ENCODE measurements at places on chromosomes 3 and 15.

- no peak for DNase-seq
These were observed 10.5 kb downstream of the SHF start for GRCh38 chr15:45177285-45177684.

DNA sequence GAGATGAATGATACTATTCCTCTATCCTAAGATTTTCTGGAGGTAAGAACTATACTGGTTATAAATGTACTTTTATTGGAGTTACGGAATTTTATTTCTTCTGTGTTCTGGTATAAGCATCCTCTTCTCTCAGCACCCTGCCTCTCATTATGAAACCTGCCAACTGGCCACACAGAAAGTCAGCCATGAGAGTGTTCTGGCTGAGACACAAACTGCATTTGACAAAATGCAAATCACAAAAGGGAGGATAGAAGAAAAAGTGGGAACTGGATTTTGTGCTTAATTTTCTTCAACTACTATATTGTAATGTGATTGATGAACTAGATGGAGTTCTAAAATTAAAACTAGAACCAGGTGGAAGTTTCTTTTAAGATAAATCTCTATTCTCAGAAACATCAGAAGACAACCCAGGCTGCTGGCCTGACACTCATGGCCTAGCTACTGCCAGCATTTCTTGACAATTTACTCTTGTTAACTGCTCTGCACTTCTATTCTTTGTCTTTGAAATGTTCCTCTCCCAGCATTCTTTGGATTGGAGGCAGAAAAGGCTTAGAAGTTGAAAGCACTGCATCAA lies 143.1 kb downstream of the WDR76 start:
- no peak for DNase-seq

DNA sequence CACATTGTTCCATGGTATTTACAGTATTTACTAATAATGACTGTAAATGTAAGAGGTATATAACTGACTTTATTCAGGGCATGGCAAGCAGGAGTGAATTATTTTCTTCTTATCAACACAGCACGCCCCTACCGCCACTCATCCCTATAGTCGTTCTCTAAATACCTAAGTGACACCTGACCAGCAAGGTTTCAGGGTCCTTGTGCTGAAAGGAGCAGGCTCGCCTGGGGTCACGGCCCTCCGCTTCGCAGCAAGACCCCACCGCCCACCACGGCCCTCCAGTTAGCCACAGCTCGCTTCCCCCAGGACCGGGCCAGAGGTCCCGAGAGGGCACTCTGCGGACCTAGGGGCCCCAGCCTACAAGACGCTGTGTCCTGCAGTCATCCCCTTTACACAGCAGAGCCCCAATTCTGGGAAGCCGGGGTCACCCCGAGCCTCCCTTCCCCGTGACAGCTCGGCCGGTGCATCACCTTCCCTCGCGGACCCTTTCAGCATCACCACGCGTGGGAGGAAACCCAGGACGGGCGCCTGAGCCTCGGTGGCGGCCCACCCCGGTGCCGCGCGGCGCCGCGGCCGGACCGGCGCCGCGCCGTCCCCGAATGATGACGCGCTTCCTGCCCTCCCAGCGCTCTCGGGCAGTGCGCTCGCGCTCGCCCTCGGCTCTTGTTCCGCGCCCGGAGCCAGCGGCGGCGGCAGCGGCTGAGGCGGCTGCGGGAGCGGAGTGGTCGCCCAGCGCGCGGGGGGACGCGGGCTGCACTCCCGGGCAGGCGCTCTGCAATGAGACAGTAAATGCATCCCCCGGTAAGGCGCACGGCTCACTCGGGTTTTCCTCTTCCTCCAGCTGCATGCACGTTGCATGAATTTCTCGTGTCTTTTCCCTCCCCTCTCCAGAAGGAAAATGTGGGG lies 225.1 kb upstream of the C2CD4B start:
- DNase-seq = peak; percentile 41

DNA sequence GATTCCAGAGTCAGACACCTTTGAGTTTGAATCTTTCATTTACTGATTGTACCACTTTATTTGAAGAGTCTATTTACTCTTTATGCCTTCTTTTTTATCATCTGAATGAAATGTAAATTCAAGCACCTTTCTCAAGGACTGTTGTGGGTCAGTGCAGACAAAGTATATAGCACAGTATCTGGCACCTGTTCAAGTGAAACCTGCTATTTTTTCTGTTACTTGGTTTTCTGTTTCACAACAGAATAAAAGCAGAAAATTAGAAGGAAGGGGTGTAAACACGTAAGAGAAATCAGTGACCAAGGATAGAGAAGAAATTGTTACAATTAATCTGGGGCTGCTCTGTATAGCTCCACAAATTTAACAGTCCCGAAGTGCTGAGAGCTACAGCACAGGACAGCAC lies 357.4 kb downstream of the RSL24D1 start:
- DNase-seq = no peak

- DNase-seq = no peak
These were observed 4.5 kb downstream of the MYO9A start for GRCh38 chr15:72113347-72114031.

DNA sequence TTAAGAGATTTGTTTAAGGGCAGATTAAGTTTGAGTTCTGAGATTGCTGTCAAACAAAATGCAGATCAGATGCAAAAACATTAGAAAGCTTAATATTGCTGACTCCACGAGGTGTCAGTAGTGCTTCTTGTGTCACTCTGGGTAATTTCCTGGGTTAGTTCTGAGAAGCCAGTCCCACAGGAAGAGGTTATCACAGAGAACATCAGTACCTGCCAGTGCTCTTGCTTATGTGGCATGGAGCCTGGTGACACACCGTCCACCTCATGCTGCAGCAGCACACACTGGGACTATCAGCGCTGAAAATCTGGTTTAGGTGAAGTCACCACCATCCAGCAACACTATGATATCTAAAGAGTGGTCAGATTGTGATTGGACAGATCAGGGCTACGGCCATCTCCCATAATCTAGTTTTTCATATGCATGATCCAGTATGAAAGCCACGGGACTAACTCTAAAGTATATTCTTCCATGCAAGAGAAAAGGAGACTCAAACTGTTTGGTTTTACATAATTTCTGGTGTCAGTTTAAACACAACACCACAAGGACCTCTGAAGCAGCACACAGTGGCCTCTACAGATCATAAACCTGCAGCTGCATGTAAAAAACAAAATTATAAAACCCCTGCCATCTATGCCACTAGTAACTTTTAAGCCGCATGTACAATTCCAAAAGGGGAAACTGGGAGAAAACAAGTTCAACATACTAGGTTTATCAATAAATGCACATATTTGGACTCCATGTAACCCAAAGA lies 36.1 kb upstream of the MYO5C start:
- DNase-seq = peak; percentile 66

GRCh38 chr3:184176377-184177330 lies 2.0 kb downstream of the AP2M1 start:
- no peak for DNase-seq

DNA sequence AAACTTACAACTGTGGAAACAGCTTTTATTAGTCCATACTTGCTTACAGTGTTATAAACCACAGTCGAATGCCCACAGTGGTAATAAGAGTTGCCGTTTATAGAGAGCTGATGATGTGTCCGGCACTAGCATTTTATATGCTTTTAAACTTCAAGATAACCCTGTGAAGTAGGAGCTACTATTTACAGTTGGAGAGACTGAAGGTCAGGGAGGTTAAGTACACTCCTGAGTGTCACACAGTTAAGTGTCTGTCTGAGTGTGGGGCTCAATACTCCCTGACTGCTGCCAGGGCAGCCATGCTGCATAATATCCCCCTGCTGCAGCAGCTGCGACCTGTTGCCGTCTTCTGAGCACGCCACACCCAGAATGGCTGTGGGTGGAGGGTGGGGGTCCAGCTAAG lies 89.9 kb upstream of the TNFAIP8L3 start:
- no peak for DNase-seq

DNA sequence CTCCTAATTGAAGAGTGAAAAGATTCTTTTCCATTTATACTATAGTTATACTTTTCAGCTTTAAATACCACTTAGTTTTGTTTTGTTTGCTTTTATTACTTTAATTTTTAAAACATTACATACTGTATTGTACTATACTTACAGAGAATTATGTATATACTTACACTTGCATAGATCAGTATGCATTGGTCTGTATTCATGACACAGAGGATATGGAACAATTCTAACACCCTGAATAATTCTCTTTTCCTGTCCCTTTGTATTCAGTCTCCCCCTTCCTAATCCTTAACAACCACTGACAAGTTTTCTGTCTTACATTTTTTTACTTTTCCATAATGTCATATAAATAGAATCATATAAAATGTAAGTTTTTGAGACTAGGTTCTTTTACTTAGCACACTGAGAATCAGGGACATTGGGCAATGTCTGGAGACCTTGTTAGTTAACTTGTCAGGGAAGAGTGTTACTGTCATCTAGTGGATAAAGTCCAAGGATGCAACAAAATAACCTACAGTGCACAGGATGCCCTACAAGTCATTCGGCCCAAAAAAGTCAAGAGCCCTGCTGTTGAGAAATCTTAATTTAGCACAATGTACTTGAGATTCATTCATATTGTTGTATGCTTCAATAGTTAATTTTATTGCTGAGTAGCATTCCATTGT lies 95.7 kb upstream of the MCTP2 start:
- no peak for DNase-seq

DNA sequence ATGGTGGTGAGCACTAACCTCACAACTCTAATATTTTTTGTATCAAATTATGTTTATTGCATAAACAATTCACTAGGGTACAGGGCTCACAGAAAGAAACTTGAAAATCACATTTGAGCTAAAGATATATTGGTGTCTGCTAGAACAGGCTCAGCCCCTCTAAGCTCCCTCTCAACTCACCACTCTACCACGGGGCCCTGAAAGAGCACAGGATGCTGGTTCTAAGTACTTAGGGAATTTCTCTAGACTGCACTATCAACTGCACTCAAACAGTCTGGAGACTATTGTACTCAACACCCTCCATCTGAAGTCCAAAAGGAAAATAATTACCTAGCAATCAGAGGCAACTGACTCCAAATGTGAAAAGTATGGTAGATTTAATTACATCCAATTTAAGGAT lies 98.7 kb upstream of the STRIT1 start:
- DNase-seq = no peak

GRCh38 chr3:88132894-88133293 lies 16.9 kb upstream of the C3orf38 start:
- no peak for DNase-seq

DNA sequence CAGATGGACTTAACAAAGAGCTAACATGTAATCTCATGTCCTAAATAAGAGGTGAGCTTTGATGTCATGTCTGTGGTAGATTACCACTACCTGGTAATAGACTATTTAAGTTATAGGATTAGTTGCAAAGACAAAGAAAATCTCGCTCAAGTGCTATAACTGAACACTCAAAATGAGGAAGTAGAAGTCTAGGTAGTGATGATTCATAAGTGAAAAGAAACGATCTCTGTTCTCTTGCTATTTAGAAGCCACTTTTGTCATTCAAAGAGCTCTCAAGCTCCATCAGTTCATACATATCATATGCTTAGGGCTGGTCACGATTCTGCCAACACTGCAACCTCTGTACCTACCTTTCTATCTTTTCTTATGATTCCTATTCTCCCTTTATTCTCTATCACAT lies 110.9 kb downstream of the EDEM1 start:
- no peak for DNase-seq

DNA sequence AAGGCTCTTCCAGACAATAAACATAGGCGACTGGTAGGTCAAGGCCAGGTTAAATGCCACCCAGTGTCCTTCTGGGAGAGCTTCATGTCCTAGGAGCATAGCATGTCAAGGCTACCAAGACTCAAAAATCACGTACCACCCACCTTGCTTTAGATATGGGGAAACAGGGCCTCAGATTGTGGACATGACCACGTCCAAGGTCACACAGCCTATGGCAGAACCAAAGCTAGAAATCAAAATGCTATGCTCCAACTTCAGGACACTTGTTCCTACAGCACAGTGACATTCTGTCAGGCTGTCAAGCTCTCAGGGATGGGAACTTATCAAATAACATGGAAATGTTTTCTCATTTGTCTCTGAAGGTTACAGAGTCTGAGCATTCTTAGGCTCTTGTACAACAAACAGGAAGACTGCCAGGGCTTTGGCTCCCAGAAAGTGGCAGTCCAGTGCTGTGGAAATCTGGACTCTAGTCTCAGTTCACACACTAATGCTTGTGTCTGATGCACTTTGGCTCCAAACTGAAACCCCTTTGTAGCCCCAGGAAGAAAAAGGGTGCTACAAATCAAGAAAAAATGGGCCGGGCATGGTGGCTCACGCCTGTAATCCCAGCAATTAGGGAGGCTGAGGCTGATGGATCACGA lies 170.4 kb upstream of the LPP start:
- DNase-seq = no peak

GRCh38 chr3:62028236-62028635 lies 345.1 kb downstream of the FEZF2 start:
- no peak for DNase-seq

DNA sequence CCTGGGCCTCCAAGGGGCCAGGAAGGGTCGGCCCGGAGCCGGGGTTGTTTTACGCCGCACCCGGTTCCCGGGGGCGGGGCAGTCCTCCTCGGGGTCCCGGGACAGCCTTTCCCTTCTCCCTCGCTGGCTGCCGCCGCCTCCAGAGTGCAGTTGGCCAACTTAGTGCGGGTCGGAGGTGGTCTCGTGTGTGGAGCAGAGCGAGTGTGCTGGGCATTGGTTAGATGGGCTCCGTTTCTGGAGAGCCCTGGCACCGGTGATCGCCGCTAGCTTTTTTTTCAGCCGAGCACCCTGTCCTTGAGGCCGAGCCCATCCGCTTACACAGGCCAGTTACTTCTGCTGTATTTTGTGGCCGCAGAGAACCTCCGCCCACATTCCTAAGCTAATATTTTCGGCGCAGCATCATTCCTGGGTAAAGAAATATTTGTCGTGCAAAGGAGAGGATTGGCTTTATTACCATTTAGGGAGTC lies 585 bp downstream of the KIF23 start:
- no peak for DNase-seq

GRCh38 chr3:64242435-64242834 lies 17.2 kb upstream of the PRICKLE2 start:
- DNase-seq = no peak

DNA sequence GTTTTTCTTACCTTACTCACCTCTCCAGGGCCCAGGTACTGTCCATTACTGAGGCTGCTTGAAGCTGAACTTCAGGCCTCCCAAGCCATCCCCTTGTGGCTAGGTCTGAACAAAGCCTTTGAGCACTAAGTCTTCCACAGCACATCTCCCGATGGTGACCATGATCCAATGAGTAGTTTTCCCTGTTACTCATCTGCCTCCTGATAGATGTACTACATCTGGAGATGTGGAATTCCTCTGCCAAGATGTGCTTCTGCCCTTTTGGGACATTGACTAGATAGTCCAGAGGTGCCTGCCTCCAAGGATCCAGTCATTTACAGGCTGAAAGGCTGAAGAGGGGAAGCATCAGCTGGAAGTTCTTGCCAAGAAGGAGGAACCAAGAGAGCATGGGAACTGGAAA lies 28.9 kb upstream of the SLC35G2 start:
- no peak for DNase-seq

DNA sequence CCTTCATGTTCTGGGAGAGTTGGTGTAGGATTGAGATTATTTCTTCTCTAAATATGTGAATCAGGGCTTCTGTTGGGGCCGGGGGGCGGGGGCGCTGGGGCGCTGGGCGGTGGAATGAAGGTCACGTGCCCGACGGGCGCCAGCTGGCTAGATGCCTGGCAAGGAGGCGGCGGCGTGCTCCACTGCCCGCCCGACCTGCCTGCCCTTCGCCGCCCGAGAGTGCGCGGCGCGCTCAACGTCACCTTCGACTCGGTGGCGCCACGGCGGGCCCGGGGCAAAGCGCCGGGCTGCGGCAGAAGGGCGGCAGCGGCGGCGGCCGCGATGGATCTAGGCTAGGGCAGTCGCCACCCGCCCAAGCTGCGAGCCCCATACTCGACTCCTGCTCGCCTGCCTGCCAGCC lies 47.0 kb upstream of the LHFPL4 start:
- no peak for DNase-seq

Measured in central memory CD4-positive, alpha-beta T cell (primary cell).